ENCODE measurements at places on chromosomes 3 and 15. TPM values are rescaled to one million over a fixed set of nuclear protein-coding genes. Genes with fewer than 3 reads are reported as not detected.

The ROBO1 gene
- total RNA-seq: not detected

The GOLGA8M gene
- total RNA-seq: not detected

The STRIT1 gene
- total RNA-seq: not detected

The GANC gene
- total RNA-seq: 31.1 TPM

The SGO1 gene
- total RNA-seq: 11.6 TPM

The OXTR gene
- total RNA-seq: 4.1 TPM

The ADCY5 gene
- not detected for total RNA-seq

GRCh38 chr3:72034986-72035385 lies 250.0 kb upstream of the PROK2 start:
- DNase-seq: peak; percentile 52
- no peak overlapping the region for H3K27ac ChIP-seq
- H3K36me3 ChIP-seq: peaks cover 9% of the 10 kb centered on the region
- H3K4me1 ChIP-seq: peaks cover 18% of the 10 kb centered on the region

- H3K4me3 ChIP-seq: no peak overlapping the region
- H3K36me3 ChIP-seq: no peaks in the 10 kb centered on the region
- no peak overlapping the region for H3K27ac ChIP-seq
- DNase-seq: no peak
Measured at GRCh38 chr3:46812237-46812791, 50.9 kb downstream of the MYL3 start.

- DNase-seq: peak; percentile 89
- peaks cover 6% of the 10 kb centered on the region for H3K36me3 ChIP-seq
- H3K4me1 ChIP-seq: peaks cover 20% of the 10 kb centered on the region
- H3K27me3 ChIP-seq: no peaks in the 10 kb centered on the region
- H3K27ac ChIP-seq: peak overlapping the region; percentile 76
Measured at GRCh38 chr15:94324117-94324826, 92.9 kb downstream of the MCTP2 start.

GRCh38 chr3:139559541-139559940 lies 20.0 kb upstream of the RBP1 start:
- H3K4me1 ChIP-seq: no peaks in the 10 kb centered on the region
- no peak for DNase-seq
- no peak overlapping the region for H3K27ac ChIP-seq
- no peak overlapping the region for H3K4me3 ChIP-seq
- H3K36me3 ChIP-seq: no peaks in the 10 kb centered on the region
- H3K27me3 ChIP-seq: no peaks in the 10 kb centered on the region

DNA sequence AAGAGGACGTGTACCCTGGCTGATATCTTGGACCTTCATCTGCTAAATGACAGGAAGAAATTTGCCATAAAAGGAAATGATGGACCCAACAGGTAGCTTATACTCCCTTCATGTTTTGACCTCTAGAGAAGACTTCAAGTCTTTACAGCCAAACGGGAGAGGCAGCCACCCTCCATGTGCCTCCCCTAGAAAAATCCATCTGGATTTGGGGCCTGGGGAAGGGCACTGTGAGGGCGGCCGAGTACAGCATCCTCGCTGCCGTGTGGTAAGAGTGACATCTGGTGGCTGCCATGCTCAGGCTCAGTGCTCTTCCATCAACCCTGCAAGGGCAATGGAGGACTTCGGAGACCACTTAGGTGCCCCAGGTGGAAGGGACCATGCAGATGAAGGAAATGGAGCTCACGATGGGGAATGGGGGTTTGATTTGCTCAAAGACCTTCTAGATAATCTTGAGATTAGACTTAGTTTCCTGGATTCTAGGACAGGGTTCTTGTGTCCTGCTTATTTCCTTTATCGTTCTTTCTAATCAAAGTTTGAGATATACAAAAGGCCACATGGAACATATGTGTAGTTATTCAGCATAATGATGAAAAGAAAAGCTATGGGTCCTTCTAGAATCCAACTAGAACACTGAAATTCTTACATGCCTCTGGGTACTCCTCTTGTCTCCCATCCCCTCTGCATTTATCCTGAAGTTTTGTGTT lies 44.4 kb downstream of the AQP9 start:
- H3K36me3 ChIP-seq: no peaks in the 10 kb centered on the region
- no peaks in the 10 kb centered on the region for H3K27me3 ChIP-seq
- H3K4me3 ChIP-seq: no peak overlapping the region
- peak; percentile 73 for DNase-seq
- H3K4me1 ChIP-seq: no peaks in the 10 kb centered on the region

DNA sequence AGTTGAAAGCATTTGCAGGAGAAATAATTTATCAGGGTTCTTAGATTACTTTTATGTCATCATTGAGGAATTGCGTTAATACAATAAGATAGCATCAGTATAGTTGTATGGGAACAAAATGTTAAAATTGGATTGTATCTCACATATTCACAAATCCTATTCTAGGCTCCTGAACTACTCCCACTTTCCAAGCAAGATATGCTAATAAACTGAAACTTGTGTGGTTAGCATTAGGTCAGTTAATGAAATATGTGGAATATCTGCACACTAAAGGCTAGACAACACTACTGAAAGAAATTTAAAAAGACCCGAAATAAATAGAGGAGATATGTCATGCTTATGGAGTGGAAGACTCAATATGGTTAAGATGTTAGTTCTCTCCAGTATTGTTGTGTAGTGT lies 272.7 kb downstream of the DOCK3 start:
- H3K27me3 ChIP-seq: no peaks in the 10 kb centered on the region
- H3K36me3 ChIP-seq: no peaks in the 10 kb centered on the region
- DNase-seq: no peak

GRCh38 chr15:100032358-100033085 lies 299.3 kb upstream of the LYSMD4 start:
- no peaks in the 10 kb centered on the region for H3K4me1 ChIP-seq
- H3K27ac ChIP-seq: no peak overlapping the region
- no peak for DNase-seq
- peaks cover 4% of the 10 kb centered on the region for H3K27me3 ChIP-seq

- no peak for DNase-seq
- no peak overlapping the region for H3K4me3 ChIP-seq
- no peak overlapping the region for H3K27ac ChIP-seq
- no peaks in the 10 kb centered on the region for H3K27me3 ChIP-seq
Measured at GRCh38 chr15:62068071-62068809, 1.5 kb downstream of the C2CD4A start.

DNA sequence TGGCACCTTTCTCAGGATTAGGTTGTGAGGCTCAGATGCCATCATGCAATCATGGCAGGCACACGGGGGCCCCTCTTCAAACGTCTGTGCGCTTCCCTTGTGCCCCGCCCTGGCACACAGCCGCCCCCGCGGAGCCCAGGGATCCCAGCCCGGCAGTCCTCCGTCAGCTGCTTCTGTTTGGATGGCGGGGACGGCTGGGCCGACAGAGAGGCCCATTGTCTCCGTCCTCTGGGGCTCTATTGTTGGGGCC lies 849 bp upstream of the HDAC11 start:
- no peaks in the 10 kb centered on the region for H3K27me3 ChIP-seq
- DNase-seq: no peak
- peak overlapping the region; percentile 76 for H3K4me3 ChIP-seq
- peaks cover 13% of the 10 kb centered on the region for H3K4me1 ChIP-seq

DNA sequence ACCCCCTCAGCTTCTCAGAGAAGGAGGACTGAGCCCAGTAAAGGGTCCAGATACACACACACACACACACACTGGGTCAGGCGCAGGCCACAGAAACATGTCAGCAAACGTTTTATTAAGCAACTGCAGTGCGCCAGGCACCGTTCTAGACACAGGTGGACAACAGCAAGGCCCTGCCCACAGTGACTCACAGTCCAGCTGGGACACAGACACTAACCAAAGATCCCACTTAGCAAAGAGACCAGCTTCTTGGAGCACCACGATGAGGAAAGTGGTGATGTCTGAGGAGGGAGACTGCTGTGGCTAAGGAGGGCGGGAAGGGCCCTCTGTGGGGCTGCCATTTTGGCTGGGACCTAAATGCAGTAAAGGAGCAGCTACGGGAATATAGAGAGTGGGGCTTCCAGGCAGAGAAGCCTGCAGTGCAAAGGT lies 2.8 kb upstream of the VILL start:
- H3K27me3 ChIP-seq: no peaks in the 10 kb centered on the region
- no peak for DNase-seq
- H3K4me1 ChIP-seq: no peaks in the 10 kb centered on the region
- H3K4me3 ChIP-seq: no peak overlapping the region
- H3K27ac ChIP-seq: no peak overlapping the region

GRCh38 chr3:151425627-151426340 lies 35.1 kb downstream of the IGSF10 start:
- H3K36me3 ChIP-seq: no peaks in the 10 kb centered on the region
- no peak overlapping the region for H3K4me3 ChIP-seq
- no peaks in the 10 kb centered on the region for H3K27me3 ChIP-seq
- peak overlapping the region; percentile 93 for H3K27ac ChIP-seq

GRCh38 chr3:49607105-49607591 lies 52.9 kb downstream of the BSN start:
- H3K4me3 ChIP-seq: no peak overlapping the region
- H3K36me3 ChIP-seq: no peaks in the 10 kb centered on the region
- no peaks in the 10 kb centered on the region for H3K27me3 ChIP-seq
- no peak overlapping the region for H3K27ac ChIP-seq
- no peaks in the 10 kb centered on the region for H3K4me1 ChIP-seq

DNA sequence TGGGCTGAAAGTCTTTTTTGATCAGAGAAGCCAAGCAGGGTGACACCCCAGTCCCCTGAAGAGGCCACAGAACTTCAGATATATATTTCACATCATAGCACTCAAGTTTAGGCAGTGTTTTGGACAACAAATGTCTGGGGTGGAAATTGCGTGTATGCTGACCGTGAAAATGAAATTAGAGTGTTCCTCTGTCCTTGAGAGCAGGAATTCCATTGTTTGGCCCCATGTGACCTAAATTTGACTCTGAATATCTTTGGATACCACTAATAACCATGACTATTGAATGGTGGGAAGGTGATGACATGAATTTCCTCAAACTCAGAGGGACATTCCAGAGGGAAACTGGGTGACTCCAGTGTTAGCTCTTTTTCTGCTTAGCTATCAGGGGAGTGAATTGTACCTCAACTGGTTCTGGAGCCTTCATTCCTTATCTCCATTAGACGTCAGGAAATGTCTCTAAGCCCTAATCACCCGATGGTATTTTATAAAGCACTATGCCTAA lies 263.5 kb upstream of the RASGRP1 start:
- no peaks in the 10 kb centered on the region for H3K4me1 ChIP-seq
- H3K36me3 ChIP-seq: no peaks in the 10 kb centered on the region
- no peak overlapping the region for H3K4me3 ChIP-seq
- H3K27me3 ChIP-seq: no peaks in the 10 kb centered on the region
- H3K27ac ChIP-seq: no peak overlapping the region

DNA sequence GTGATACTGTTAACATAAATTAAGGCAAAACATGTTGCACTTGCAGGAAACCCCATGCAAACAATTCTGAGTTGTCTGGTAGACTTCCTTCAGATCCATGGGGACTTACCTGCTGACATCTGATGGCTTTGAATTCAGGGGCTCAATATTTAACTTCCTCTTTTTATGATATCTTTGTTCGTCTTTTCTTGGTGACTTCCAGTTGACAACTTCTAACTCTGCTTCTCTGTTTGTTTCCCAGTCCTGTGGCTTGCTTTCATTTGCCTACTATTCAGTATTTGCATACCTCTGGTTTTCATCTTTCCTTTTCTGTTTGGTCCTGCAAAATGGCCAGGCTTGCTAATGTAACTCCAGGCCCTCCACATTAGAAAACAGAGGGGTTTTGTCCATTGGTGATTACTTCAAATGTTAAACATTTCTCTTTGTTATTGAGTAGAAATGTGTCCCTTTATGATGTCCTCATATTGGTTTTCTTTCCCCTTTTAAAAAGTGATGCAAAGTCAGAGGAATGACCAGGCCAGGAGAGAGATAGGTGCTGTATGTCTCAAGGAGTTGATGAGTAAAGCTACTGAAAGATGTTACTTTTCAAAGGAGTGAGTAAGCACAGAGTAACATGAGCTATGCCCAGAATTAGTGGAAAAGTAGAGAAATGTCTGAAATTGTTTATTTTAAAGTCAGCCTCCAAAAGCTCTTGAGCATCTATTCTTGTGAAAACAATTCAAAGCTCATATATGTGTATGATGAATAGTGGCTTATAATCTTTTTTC lies 335.9 kb downstream of the LPP start:
- peak; percentile 78 for DNase-seq
- H3K4me3 ChIP-seq: peak overlapping the region; percentile 17
- peak overlapping the region; percentile 67 for H3K27ac ChIP-seq
- H3K27me3 ChIP-seq: no peaks in the 10 kb centered on the region
- H3K4me1 ChIP-seq: peaks cover 16% of the 10 kb centered on the region

DNA sequence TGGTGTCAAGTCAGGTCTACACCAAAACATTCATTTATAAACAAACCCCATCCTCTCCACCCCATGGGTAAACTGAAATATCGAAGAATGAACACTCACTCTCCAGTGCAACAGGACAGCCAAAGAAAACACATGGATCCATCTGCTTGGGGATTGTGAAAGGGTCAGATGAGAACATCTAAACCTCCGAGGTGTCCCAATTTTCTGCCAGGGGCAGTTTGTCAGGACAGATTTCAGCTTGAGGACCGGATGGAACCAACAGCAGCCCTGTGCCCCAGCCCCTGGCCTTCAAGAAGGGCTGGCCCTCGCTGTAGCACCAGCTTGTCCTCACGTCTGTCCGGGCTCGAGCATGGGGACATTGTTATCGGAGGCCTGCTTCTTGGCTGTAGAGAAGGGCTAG lies 45.5 kb downstream of the PCSK6 start:
- no peak overlapping the region for H3K27ac ChIP-seq
- H3K4me1 ChIP-seq: no peaks in the 10 kb centered on the region
- no peaks in the 10 kb centered on the region for H3K36me3 ChIP-seq
- H3K4me3 ChIP-seq: no peak overlapping the region

GRCh38 chr3:49813497-49814174 lies at the start of gene UBA7:
Gene UBA7 (minus strand): TSS chr3:49813953. CDS start chr3:49813787, 166 bp downstream.
- peaks cover 7% of the 10 kb centered on the region for H3K4me1 ChIP-seq
- DNase-seq: no peak
- no peaks in the 10 kb centered on the region for H3K27me3 ChIP-seq
- H3K36me3 ChIP-seq: no peaks in the 10 kb centered on the region
- H3K27ac ChIP-seq: no peak within 1 kb of the TSS

DNA sequence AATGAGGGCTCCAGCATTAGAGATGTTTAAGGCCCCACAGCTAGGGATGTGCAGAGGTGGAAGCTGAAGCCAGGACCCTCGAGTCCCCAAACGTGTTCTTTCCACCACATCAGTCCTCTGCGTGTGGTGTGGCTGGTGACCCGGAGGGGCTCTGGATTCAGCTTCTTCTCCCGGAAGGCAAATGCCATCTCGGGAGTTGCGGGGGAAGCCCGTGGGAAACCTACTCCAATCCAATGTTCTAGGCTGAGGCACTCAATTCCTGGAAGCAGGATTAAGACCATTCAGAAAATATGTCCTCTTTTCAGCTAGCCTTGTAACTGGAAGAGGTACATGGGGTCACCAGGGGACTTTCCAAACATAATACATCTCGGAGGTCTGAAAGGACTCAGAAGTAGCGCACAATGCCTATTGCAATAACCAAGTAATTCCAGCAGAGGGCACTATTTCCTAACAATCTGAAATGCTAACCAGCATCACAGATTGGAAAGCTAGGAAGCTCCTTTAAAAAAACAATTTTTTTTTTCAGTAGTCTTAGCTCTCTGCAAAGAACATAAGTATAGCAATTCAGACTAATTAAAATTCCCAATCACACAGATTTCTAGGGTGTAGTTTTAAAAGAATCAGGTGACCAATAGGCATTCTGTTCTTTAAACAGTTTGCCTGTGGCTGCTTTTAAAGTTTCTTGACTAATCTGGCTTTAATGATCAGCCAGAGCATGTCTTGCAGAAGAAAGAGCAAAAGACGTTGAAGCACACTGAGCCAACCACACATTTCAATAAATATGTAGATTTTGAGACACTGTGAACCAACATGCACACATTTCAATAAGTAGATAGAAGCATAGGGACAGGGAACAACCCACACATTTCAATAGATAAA lies 36.1 kb downstream of the BNC1 start:
- DNase-seq: peak; percentile 88
- no peak overlapping the region for H3K4me3 ChIP-seq
- no peak overlapping the region for H3K27ac ChIP-seq
- H3K27me3 ChIP-seq: no peaks in the 10 kb centered on the region
- H3K36me3 ChIP-seq: no peaks in the 10 kb centered on the region

GRCh38 chr3:42706721-42707619 lies 4.4 kb upstream of the HHATL start:
- H3K4me1 ChIP-seq: no peaks in the 10 kb centered on the region
- H3K36me3 ChIP-seq: no peaks in the 10 kb centered on the region

Measured in Karpas-422 (cell line).